Neuronal stem cell (in vitro differentiated cells): ENCODE measurements at places on chromosomes 2 and 18.

DNA sequence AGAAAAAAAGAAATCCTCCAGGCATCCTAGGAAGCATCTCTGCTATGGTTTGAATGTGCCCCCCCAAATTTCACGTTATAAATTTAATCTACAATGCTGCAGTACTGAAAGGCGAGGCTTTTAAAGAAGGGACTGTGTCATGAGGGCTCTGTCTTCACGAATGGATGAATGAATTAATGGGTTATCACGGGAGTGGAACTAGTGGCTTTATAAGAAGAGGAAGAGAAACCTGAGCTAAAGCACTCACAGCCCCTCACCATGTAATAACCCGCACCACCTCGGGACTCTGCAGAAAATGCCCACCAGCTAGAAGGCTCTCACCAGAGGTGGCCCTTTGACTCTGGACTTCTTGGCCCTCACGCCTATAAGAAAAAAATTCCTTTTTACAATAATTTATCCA, 27.6 kb downstream of the RNU4ATAC start:
- DNase-seq, result no peak

DNA sequence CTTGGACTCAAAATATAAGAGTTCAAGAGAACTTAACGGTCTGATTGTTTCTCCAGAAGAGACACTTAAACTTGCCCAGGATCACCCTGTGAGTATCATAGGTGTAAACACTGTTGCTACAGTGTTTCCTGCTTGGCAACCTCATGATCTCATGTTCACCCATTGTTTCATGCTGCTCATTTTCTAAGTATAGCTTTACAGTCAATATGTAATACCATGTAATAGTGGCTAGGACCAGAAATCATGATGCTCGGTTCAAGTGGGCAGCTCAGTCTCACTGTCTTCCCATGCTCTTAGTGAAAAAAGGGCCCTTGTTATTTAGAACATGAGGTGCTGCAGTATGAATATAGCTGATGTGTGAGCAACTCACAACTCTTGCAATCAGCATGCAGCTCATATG, 157.5 kb downstream of the CERS6 start:
- DNase-seq, result no peak

- no peak for DNase-seq
These were observed 55.2 kb downstream of the METTL4 start for GRCh38 chr18:2515908-2516625.

DNA sequence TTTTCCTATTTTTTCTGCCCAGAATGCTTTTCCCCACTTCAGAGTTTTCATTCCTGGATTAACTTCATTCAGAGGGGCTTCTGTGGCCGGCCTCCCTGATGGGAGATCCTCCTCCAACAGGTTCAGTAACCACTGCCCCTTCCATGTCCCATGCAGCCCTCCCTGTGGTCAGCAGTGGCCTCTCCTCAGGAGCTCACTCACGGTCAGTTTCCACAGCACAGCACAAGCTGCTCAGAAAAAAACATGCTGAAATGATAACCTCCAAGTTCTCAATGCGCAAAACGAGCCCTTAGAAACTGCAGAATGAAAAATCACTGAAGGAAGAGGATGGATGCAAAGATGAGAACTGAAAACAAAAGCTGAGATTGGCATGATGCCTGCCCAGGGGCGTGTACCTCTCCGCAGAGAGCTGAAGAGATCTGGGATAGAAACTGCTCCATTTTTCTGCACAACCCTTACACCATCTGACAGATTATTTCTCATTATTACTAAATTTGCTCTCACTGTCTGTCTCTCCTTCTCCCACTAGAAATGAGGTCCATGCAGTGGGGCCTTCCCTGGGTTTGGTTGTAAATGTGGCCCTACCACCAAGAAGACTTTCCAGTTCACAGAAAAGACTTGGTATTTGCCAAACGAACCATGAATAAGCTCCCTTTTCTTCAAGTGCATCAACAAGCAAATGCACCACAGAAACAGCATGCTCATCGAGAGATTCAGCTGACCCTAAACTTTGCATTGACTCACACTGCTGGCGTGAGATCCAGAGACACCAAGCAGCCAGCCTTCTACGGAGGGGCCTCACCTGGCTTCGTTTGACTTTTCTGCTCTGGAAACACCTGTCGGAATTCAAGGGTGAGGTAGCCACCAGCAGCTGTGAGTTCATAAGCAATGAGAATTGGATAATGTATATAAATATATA, 51.5 kb downstream of the TMEM18 start:
- DNase-seq, result no peak

DNA sequence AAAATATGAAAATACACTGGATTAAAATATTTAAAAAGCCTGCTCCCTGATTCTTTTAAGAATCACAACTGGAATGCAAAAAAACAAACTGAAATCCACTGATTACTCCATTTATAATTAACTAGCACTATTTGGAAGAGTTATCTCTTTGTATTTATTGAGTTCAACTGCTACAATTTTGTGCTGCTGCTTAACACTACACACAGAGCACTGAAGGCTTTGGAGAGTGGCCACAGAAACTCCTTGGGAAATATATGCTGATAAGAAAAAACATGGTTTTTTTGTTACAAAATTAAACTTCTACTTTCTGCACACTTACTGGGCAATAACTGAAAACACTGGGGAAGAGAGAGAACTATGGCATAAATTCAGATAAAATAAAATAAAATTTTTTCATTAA, 19.8 kb upstream of the BZW1 start:
- no peak for DNase-seq

DNA sequence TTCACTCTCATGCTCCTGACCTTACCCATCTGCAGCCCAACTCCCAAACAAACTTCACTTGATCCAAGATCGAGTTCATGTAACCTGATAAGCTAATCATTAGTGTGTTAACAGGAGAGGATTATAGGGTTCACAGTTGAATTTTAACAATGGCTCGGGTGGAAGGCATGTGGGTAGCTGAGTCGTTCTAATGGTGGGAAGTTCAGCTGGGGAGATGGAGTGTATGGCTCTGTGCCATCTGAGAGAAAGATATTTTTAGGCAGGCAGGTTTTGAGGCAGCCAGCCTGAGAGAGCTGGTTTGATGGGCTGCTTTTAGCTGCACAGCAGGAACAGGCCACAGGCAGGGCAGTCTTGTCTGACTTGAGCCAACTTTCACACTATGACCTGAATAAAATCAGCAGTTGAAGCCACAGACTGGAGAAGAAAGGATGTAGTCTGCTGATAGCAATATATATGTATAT, 17.7 kb upstream of the NFE2L2 start:
- DNase-seq, result no peak

DNA sequence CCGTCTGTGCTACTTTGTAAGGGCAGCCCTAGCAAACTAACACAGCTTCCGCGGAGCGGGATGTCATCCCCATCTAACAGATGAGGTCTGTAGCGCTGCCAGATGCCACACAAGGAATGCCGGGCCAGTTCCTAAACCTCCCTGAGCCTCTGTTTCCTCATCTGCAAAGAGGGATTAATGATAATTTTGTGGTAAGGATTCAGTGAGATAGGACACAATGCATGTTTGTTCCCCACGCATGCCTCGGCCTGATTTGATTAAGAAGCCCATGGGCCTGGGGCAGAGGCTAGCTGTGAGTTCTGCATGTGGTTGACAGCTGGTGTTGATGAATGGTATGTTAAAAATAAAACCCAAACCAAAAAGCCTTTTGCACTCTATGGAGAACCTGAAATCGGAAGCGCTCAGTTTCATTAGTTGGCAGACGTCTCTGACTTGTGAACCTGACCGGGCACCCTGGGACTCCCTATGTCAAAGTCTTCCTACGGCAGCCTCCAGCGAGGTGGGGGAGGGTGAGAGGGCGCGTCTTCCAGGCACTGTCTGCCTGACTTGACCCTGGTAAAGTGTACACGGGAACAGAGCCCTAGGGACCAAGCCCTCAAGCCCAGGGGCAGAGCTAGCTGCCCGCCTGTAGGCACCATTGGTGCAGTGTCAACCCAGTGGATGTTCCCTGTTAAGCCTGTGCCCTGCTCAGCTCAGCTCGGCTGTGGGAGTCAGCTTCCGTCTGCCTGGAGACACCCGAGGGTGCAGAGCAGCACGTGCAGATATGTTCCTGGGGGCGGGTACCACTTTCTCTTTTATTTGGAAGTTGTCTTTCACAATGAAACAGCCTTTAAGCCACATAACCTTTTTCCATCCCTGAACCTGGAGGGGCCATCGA, 14.8 kb upstream of the INHBB start:
- DNase-seq, result no peak

GRCh38 chr2:127737892-127738291, 36.6 kb downstream of the SFT2D3 start:
- no peak for DNase-seq

DNA sequence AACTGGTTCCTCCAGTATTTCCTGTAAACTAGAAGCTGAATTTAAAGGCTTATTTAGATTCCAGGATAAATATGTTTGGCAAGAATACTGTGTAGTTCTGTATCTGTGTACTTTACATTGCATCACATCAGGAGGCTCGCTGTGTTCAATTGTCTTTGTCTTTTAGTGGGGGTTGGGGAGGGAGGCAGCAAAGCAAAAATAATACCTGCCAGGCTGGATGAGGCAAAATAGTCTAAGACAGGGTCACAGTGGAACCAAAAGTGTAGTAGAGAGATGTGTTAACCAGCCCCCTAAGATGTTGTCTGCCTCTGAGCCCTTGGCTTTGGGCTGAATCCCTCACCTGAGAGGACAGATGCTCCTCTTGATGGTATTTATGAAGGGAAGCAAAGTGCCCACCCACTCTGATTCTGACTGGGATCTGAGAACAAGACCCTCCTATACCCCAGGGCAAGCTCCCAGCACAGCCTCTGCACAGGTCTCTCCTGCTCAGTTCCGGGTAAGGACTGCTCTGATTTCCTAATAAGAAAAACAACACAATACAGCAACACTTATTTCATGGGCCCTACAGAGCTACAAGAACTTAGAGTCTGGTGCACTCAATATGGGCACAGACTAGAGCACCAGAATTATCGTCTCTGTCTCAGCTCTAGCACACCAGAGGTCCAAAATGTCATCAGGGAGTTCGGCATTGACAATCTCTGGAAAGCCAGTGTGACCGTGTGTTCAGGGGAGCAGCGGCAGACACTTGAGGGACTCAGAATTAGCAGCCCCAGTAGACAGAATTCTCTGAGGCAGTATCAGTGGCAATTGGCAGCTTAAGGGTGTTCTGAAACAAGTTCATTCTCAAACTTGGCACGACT, 7.2 kb upstream of the AFTPH start:
- DNase-seq, result no peak
